ENCODE measurements at places on chromosomes 16 and 17. TPM values are rescaled to one million over a fixed set of nuclear protein-coding genes. Genes with fewer than 3 reads are reported as not detected.

- H3K36me3 ChIP-seq, result peaks cover 48% of the 10 kb centered on the region
- H3K27me3 ChIP-seq, result no peaks in the 10 kb centered on the region
- H3K27ac ChIP-seq, result no peak overlapping the region
- DNase-seq, result no peak
Observed at GRCh38 chr17:63399316-63399715, 46.8 kb downstream of the CYB561 start.

Gene CLEC10A
- total RNA-seq, result 0.93 TPM

GRCh38 chr16:8670014-8670560, 4.3 kb upstream of the ABAT start:
- H3K4me1 ChIP-seq, result peaks cover 10% of the 10 kb centered on the region
- H3K27ac ChIP-seq, result no peak overlapping the region
- no peaks in the 10 kb centered on the region for H3K36me3 ChIP-seq
- no peak overlapping the region for H3K4me3 ChIP-seq

DNA sequence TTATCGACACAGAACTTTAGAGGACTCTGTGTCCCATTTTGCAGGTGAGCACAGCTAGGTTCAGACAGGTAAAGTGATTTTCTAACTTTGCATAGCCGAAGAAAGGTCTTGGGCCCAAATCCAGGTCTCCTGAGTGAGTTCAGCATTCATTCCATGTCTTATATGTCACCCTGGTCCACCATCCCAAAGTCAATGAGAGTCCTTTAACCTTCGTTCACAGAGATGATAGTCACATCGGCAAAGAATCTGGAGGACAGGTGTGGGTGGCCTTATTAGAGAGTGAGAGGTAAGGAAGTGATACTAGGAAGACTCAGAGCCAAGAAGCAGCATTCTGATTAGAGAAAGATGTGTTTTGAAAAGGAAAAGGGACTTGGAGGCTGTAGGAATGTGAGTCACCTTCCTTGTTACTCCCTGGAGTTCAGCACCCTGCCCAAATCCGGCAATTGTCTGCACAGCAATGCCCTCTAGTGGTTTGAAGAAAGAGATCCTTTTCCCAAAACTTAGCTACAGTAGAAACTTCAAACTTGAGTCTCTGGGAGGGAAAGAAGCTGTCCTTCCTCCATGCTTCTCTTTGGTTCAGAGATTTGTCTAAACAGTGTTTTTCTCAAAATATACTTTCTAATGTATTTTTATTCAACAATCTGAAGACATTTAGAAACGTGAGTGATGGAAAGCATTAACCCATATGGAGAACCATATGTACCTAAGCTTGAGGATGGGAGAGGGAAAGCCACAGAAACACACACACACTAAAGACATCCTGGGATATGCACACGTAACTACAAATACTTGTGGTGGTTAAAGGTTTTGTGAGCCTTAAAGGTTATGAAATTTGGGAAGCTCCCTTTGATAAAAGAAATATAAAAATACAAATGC, 96.4 kb upstream of the SHISA6 start:
- H3K27ac ChIP-seq, result no peak overlapping the region
- H3K4me3 ChIP-seq, result no peak overlapping the region
- no peaks in the 10 kb centered on the region for H3K4me1 ChIP-seq
- peaks cover 33% of the 10 kb centered on the region for H3K27me3 ChIP-seq
- H3K36me3 ChIP-seq, result no peaks in the 10 kb centered on the region

Gene SMTNL2
- total RNA-seq, result not detected

Gene CIBAR2
- not detected for total RNA-seq

DNA sequence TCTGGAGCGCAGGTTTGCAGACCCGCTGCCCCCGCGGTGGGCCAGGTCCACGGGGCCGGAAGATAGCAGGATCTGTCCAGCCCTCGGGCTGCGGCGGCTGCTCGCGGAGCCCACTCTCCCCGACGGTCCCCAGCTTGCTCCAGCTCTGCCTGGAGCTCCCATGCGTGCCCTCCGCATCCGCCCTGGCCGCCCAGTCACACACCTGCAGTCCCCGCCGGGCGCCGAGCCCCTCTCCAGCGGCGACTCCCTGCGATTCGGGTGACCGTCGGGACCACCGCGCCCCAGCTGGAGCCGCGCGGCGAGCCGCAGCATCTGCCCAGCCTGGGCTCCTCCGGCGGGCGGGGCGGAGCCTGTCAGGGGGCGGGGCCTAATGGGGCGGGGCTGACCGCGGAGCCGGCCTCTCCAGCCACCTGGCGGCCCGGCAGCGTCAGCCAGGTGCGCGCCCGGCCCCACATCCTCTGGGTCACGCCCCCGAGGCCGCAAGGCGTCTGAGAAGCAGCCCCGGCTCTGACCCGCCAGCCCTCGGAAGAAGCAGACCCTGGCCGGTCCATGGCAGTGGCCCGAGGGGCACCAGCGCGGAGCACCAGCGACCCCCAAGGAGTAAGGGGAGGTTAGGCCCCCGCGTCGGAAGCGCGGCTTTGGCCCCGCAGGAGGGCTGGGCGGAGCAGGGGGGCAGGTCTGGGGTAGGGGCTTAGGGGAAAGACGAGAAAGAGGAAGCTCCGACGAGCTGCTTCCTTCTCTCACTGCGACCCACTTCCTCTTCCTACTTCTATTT, at the start of gene PIK3R5:
Gene PIK3R5, minus strand, starts transcription at position 314 of the 775 bp plus-strand sequence. CDS start 54,213 bp downstream, outside the sequence.
- H3K27me3 ChIP-seq, result no peaks in the 10 kb centered on the region
- H3K36me3 ChIP-seq, result peaks cover 23% of the 10 kb centered on the region
- H3K27ac ChIP-seq, result peak within 1 kb of the TSS; percentile 96
- H3K4me3 ChIP-seq, result peak within 1 kb of the TSS; percentile 99

Gene SPN
- 98.4 TPM for total RNA-seq

Gene COL1A1
- 0.44 TPM for total RNA-seq

DNA sequence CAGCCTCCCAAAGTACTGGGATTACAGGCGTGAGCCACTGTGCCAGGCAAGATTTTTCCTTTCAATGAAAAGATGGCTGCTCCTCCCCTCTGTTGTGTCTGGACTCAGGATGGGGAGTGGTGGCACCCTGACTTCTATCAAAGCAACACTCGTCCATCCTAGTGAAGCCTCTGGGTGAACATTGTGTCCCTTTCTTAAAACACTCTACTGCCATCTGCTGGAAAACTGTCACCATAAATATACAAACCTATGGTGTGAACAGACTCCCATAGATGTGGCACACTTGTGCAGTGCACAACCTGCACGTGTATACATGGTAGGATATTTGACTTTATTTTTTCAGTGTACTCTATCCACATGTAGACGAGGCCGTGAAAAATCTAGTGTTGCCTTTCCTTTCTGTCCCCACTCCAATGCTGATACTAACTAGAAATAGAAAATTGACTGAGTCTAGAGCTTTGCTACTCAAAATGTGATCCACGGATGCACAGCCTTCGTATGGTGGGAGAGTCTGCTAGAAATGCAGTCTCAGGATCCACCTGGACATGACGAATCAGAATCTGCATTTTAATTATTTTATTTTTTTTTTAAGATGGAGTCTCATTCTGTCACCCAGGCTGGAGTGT, 55.9 kb upstream of the PLCG2 start:
- no peaks in the 10 kb centered on the region for H3K27me3 ChIP-seq
- H3K27ac ChIP-seq, result peak overlapping the region; percentile 78
- H3K4me1 ChIP-seq, result peaks cover 17% of the 10 kb centered on the region
- H3K36me3 ChIP-seq, result no peaks in the 10 kb centered on the region

DNA sequence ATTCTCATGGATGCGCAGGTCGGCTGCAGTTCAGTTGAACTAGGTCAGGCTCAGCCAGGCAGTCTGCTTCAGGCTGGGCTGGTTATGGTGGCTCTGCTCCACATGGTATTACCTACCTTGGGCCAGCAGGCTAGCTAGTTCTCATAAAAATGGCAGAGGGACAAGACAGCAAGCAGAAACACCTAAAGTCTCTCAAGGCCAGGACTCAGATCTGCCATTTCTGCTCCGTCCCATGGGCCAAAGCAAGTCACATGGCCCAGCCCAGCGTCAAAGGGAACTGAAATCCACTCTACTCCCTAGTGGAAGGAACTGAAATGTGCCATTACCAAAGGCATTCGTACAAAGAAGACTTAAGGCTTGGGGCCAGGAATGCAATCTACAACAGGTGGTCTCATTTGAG, 160.0 kb downstream of the TMEM132E start:
- no peak overlapping the region for H3K4me3 ChIP-seq
- H3K27me3 ChIP-seq, result peaks cover 10% of the 10 kb centered on the region
- no peak overlapping the region for H3K27ac ChIP-seq
- H3K36me3 ChIP-seq, result no peaks in the 10 kb centered on the region
- no peaks in the 10 kb centered on the region for H3K4me1 ChIP-seq

GRCh38 chr17:45367216-45367615, 50.4 kb upstream of the MAP3K14 start:
- DNase-seq, result no peak
- no peak overlapping the region for H3K27ac ChIP-seq
- peaks cover 27% of the 10 kb centered on the region for H3K27me3 ChIP-seq
- H3K4me1 ChIP-seq, result peaks cover 11% of the 10 kb centered on the region
- H3K4me3 ChIP-seq, result no peak overlapping the region
- H3K36me3 ChIP-seq, result no peaks in the 10 kb centered on the region

DNA sequence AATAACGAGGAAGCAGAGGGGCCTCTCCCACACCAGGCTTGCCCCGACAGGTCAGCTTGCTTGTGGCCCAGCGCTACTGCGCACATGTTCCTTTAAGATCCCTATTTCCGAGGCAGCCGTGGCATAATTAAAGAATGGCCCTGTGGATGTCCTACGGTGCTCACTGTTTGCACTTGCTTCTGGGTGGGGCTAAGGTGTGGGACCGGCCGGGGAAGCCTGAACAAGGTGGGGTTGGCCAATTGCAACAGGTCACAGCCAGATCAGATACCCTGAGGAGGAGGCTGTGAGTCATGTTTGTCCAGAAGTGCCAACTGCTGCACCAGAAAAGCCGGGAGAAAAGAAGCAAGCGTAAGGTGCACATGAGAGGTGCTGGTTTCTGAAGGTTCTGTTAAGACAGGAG, 158.5 kb upstream of the CACNG5 start:
- H3K27ac ChIP-seq, result no peak overlapping the region
- no peak overlapping the region for H3K4me3 ChIP-seq
- DNase-seq, result no peak
- peaks cover 9% of the 10 kb centered on the region for H3K36me3 ChIP-seq
- peaks cover 29% of the 10 kb centered on the region for H3K4me1 ChIP-seq

Gene ABCA9
- total RNA-seq, result 0.08 TPM

Gene LYRM1
- 23.7 TPM for total RNA-seq

- peaks cover 65% of the 10 kb centered on the region for H3K4me1 ChIP-seq
- DNase-seq, result no peak
- no peaks in the 10 kb centered on the region for H3K27me3 ChIP-seq
- H3K36me3 ChIP-seq, result no peaks in the 10 kb centered on the region
Observed at GRCh38 chr17:47704736-47705135, 10.8 kb downstream of the TBKBP1 start.

GRCh38 chr16:89268585-89268984, 51.1 kb downstream of the ZNF778 start:
- no peak overlapping the region for H3K4me3 ChIP-seq
- DNase-seq, result no peak
- no peak overlapping the region for H3K27ac ChIP-seq
- peaks cover 57% of the 10 kb centered on the region for H3K36me3 ChIP-seq

DNA sequence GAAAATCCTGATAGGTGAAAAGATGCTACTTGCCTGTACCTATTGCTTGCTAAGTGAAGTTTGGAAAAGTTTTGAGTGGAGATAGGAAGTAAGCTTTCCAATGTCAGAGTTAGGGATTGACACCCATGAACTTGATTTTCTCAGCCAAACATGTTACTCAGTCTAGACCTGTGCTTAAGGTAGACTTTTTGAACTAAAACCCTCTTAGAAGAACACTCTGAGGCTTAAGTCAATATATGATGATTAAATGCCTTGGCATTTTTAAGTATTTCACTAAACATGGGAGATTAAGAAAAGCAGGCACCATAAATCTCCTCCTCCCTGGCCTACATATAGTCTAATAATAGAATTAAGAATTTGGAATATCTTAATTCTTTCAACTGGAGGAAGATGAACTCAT, 785.6 kb upstream of the SOX9 start:
- H3K4me3 ChIP-seq, result no peak overlapping the region
- no peak for DNase-seq
- no peaks in the 10 kb centered on the region for H3K27me3 ChIP-seq
- H3K27ac ChIP-seq, result no peak overlapping the region

GRCh38 chr16:72126429-72126765, 32.8 kb downstream of the DHX38 start:
- H3K36me3 ChIP-seq, result no peaks in the 10 kb centered on the region
- H3K27ac ChIP-seq, result no peak overlapping the region
- no peak overlapping the region for H3K4me3 ChIP-seq
- H3K4me1 ChIP-seq, result peaks cover 2% of the 10 kb centered on the region
- no peak for DNase-seq
- H3K27me3 ChIP-seq, result no peaks in the 10 kb centered on the region

Gene TBC1D3G
- total RNA-seq, result not detected

DNA sequence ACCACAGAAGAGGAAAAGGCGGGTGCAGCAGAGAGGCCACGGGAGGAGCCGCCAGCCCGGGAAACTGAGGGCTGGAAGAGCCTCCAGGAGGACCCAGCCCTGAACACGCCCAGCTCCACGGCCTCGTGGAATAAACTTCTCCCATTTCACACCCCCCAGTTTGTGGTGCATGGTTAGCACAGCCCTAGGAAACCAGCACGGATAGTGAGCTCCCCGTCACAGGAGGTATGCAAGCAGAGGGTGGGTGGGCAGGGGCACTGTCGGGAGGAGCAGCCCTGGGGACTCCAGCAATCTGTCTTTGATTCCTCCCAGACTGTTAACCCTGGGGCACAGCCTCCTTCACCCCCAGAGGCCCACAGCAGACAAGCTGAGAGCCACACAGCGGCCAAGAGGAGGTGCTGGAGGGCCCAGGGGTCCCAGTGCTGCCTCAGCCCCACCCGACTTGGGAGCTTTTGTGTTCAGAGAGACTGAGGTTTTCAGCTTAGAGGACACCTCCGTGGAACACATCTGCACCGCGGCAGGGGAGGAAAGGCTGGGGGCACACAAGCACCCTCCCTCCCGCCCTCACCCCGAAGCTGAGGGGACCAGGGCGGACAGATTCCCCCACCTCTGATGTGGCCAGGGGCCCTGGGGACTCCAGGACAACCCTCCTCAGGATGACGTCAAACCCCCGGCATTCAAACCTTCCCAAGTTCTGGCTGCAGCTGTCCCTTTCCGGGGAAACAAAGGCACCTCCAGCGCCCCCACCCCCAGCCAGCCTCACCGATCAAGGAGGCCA, 1.7 kb upstream of the IL17C start:
- peaks cover 10% of the 10 kb centered on the region for H3K27me3 ChIP-seq
- H3K27ac ChIP-seq, result no peak overlapping the region
- no peak for DNase-seq

GRCh38 chr17:29273924-29274323, 20.0 kb downstream of the NUFIP2 start:
- peaks cover 72% of the 10 kb centered on the region for H3K4me1 ChIP-seq
- DNase-seq, result no peak
- no peaks in the 10 kb centered on the region for H3K27me3 ChIP-seq
- H3K27ac ChIP-seq, result no peak overlapping the region
- peaks cover 4% of the 10 kb centered on the region for H3K36me3 ChIP-seq

Data from naive thymus-derived CD8-positive, alpha-beta T cell (primary cell).